ENCODE measurements at places on chromosomes 5 and 9.

DNA sequence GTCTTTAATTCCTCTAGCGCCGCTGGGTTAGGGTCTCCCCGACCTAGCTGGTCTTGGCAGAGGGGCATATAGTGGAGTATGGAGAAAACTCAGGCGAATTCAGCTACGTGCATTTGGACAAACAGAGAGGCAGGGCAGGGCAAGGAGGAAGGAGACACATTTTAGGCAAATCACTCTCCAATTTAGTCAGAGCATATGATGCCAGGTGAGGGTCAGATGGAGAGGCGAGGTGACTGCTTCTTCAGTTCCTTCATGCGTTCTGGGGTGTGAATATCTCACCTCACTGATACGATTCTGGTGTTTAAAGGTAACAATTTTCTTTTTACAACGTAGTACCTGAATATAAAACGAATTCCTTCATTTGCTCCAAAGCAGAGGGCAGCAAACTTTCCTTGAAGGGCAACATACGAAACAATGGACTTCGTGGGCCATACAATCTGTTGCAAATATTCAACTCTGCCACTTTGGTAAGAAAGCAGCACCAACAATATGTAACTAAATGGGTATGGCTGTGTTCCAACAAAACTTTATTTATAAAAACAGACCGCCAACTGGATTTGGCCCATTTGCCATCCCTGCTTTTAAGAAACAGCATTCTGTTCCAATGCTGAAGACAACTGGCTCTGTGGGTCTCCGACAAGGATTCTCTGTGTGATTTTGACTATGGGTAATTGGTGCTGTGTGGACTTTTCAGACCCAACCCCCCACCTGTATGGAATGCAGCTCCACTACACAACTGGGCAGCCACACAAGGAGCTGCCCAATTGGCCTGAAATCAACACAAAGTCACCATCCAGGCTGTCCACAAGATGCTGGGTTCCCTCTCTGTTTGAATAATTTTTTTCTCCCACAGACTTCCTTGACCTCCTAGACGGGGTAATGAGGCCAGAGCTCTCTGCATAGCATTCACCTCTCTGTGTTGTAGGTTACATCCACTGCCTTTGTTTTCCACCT, 53.8 kb downstream of the RAPGEF1 start:
- DNase-seq: no peak

DNA sequence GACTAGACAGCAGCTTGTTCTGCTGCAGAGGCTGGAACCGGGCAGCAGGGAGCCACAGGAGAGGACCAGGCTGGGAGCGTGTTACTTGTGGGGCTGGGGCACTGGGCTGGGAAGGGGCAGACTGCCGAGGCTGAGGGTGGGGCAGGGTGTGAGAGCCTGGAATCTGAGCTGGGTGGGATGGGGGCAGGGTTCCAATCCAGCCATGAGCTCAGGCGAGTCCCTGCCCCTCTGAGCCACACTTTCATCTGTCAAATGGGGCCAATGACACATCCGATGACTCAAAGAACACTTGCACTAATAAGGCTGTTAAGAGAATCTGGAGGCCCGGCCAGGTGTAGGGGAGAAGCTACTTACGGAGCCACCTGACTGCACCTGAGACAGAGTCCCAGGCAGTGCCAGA, 18.7 kb upstream of the WDR38 start:
- no peak for DNase-seq

- no peak for DNase-seq
Observed at GRCh38 chr5:116534964-116535651, 39.5 kb downstream of the SEMA6A start.

DNA sequence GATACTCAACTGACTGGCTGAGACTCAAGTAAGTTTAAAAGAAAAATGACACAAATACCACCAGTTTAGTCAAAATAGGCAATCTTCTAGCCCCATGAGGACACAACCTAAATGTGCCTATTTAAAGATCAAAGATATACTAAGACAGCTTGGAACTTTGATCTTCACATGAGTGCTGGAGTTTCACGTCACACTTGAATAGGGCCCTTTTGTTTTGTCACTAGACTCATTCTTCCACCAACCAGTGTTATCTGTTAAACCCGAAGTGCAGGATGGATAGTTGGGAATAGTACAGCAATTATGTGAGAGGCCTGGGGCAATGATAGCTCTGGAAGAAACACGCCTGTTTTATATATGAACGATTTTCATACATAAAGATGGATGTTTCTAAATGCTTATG, 792.8 kb upstream of the NUDT12 start:
- DNase-seq: no peak

DNA sequence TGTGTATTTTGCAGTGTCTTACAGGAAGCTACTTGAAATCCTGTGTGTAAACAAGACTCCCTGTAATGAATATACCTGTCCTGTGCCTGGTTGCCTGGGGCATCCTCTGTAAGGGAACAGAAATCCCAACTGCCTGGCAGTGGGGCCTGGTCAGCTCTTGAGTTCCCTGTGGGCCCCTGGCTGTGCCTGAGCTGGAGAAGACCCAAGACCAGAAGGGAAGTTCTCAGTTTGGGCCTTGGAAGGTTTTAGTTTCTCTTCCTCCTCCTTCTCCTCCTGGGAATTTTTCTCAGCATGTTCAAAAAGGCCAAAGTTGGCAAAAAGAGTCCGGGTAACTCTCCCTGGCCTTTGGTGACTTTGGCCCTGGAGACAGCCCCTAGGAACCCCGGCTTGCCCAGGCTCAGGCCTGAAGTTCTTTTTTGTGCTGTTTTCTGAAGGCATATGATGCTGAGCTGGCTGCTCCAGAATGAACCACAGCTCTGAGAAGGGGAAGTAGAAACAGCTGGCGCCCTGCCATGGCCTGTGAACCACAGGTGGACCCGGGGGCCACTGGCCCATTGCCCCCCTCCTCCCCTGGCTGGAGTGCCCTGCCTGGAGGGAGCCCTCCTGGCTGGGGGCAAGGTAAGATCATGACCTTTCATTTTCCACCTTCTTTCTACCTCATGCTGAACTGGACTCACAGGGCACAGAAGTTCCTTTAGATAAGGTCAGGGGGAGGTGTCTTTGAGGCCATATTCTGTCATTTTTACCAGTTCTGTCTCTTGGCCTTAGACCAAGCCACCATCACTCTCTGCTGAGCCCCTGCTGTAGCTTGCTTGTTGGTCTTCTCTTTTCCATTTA, 5.8 kb downstream of the TMEM268 start:
- peak; percentile 47 for DNase-seq
